ENCODE measurements at places on chromosomes 2 and 18.

- DNase-seq: no peak
Measured at GRCh38 chr2:227260041-227260440, 65.0 kb upstream of the MFF start.

DNA sequence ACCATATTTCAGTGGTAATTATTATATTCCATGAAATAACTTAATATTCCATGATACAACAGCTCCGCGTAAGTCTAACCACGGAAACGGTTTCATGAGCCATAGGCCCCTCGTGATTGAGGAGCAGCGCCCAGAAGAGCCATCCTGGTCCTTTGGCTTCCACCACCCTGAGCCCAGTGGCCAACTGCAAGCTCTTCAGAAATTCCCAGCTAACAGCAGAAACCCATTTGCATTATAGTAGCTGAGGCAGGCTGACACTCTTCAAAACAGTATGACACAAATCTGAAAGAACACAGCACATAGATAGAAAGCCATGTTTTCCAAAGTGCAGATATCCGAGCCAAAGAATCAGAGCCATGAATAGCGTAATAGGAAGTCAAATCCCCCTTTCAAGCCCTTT lies 120.9 kb upstream of the NFATC1 start:
- DNase-seq: no peak

DNA sequence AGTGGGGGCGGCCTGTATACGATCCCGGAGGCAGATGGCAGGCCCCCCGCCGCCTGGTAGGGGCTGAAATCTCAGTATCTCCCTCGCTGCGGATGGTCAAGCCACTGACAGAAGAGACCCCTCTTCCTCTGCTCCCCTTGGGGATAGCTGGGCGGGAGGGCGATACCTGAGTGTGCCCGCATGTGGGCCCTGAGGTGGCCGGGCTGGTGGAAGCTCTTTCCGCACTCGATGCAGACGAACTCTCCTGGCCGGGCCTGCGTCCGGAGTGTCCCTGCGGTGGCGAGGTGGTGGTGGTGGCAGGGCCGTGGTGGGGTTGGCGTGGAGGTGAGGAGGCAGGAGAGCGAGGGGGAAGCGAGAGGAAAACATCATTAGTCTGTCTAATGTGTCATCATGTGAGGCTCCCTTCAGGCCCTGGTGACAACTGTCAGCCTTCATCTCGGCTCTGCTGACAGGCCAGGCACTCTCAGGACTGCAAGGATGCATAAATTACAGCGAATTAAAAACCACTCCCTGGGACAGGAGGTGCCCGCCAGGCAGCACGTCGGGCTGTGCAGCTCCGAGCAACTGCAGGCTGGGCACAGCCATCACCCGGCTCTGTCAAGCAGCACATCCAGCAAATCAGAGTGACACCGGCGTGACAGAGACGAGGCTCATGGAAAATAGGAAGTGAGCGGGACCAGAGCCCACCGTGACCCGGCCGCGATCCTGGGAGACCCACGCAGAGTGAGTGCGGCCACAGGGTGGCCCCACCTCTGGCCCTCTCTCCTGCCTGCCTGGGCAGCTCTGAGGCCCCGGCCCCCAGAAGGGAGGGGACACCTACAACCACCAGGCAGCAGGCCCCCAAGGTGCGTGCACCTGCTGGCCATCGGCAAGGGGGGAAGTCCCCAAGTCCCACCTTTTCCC lies 123.5 kb downstream of the ZNF516 start:
- DNase-seq: no peak

GRCh38 chr2:112048887-112049286 lies 6.2 kb upstream of the TMEM87B start:
- DNase-seq: no peak

DNA sequence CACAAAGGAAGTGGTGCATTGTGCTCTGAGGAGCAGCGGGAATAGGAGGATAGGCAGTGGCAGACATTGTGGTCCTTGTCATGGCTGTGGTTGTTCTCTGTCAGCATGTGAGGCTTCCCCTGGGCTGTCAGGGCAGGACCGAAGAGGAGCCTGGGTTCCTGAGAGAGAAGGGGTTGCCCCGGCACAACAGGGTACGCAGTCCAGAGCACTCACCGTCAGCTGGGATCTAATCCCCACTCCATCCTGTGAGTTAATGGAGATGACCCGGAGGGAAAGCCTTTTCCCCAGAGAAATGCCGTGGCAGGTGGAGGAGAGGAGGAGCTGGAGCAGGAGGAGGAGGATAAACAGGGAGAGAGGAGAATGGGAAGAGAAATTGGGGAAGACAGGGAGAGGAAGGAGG lies 396.7 kb upstream of the HS6ST1 start:
- DNase-seq: no peak

DNA sequence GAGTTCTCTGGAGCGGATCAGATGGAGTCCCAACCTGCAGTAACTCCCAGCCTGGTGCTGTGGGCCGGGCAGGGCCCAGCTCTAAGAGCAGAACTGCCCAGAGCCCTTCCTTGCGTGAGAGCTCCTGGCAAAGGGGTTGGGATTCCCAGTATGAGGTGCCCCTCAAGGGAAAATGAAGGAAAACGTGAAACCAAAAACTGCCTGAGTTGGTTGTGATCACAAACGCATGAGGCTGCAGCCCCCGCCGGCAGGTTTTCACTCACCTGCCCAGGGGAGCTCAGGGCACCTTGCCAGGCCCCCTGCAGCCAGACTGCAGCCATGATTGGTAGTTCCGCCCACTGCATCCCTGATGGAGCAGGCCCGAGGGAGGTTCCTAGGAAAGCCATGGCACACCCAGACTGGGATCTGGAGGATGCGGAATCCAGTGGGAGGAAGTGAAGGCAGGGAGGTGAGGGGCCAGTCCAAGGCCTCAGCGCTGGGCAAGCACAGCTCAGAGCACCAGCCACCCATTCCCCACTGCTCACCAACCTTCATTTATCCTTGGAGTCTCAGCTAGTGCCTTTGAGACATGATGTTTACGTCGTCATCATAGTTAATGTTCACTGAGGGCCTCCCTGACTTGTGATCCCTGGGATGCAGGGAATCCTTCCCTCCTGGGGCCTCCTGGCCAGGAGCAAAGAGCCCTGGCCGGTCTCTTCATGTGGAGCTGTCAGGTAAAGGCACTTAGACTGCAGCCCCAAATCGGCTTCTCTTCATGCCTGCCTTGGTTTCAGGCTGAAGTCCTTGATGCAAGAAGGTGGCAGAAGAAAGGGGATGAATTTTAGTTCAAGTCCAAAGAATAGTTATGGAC lies 103.2 kb downstream of the INHBB start:
- no peak for DNase-seq

- DNase-seq: no peak
Measured at GRCh38 chr2:66794551-66794950, 359.6 kb downstream of the MEIS1 start.

- no peak for DNase-seq
Measured at GRCh38 chr2:186572705-186573104, 17.2 kb upstream of the ITGAV start.

DNA sequence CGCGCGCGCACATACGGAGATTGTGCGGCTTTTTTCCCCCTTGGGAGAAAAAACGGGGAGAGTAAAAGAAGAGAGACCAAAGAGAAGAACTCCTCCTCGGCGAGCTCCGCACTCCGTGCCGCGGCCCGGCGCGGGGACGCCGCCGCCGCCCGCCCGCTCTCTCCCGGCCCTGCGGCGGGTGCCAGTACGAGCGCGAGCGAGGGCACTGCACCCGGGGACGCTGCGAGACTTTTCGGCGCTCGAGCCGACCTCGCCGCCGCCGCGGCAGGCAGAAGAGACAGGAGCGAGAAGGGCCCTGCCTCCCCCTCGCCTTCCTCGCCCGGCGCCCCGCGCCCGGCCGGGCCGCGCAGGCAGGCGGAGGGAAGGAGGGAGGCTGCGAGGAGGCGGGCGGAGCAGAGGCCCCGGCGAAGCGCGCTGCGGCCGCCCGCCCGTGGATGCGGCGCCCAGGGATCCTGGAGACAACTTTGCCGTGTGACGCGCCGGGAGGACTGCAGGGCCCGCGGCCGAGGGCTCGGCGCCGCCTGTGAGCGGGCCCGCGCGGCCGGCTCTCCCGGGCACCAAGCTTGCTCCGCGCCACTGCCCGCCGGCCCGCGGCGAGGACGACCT lies 857 bp upstream of the INHBB start:
- DNase-seq: no peak

- no peak for DNase-seq
Measured at GRCh38 chr2:237556773-237557632, 9.4 kb upstream of the PRLH start.

- DNase-seq: no peak
Measured at GRCh38 chr2:241040081-241040803, 41.8 kb downstream of the SNED1 start.

DNA sequence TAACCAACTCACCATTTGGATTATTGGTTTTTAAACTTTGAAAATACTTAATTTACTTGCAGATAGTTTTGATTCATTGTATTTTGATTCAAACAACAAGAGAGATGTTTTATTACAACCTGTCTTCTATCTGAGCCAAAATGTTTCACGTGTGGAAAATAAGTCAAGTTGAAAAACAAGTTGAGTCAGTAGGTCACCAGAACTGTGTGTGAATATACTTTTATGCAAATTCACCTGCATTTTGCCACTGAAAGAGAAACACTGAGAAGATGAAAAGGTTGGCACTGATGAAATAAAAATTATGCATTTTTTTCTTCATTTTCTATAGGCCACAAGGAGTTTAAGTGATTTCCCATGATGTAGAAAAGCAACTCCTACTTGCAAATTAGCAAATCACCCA lies 68.3 kb downstream of the ICOS start:
- DNase-seq: no peak

DNA sequence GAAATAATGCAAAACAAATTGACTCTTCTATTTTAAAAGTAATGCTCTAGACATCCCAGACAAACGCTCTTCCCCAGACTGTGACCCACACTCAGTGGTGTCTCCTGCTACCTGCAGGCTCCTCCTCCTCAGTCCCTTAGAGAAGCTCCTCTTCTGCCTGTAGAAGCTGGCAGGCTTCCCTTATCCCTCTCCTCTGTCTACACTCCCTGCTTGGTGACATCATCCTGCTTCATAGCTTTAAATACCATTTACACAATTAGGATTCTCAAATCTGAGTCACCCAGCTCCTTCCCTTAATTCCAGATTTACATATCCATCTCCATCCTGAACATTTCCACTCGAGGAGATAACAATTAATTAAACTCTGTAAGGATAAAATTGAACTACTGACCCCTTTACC lies 167.9 kb downstream of the FBXO15 start:
- DNase-seq: peak; percentile 41

GRCh38 chr2:69827796-69828540 lies 1.5 kb upstream of the GMCL1 start:
- DNase-seq: no peak

GRCh38 chr18:63119647-63120046 lies 199.9 kb downstream of the BCL2 start:
- DNase-seq: peak; percentile 5

DNA sequence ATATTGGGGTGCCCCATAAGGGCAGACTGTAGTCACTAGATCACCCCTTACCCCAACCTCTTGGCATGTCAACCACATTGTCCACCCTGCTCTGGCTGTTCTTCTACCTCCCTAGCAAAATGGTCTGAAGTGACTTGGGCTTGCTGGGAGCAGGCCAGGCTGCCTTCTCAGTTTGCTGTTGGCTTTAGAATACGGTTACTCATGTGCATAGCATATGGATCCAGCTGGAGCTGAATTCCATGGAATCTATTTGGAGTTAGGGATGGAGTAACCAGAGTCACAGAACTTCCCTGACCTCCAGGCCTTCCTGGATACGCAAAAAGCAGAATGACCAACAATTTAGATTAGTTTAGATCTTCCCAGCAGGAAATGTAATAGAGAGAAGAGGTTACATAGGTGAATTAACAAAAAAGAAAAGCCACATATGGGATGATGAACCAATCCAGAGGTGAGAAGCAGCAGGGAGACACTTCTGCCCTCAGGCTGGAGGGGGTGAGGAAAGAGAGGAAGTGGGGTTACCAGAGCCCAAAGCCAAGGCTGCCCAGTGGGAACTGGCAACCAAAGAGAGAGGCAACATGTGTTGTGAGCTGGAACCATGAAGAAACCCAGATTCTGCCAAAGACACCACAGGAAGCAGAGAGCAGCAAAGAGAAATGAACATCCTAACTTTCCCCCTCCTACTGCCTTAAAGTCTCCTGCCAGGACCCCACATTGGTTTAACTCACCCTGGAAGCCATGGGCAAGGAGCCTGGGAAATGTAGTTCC lies 26.1 kb downstream of the PKDCC start:
- DNase-seq: no peak

- no peak for DNase-seq
Measured at GRCh38 chr2:143875295-143876233, 644.4 kb downstream of the ZEB2 start.

- DNase-seq: no peak
Measured at GRCh38 chr2:161796192-161796591, 172.0 kb downstream of the SLC4A10 start.

GRCh38 chr18:56148373-56148772 lies 490.0 kb downstream of the TXNL1 start:
- peak; percentile 67 for DNase-seq

DNA sequence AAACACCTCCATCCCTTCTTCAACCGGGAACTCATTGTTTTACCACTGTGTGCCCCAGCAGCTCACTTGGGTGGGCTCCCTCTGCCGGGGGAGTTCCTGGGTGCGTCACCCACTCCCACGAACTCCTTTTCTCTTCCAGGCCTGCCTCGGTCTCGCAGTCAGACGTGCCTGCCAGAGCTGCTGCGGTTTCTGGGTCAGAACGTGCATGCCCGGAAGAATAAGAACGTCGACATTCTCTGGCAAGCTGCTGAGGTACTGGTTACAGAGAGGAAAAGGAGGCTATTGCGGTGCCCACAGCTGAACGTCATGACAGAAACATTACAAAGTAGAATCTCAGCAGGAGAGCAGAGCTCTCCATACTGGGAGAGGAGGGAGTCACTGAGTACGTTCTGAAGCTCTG lies 35.6 kb downstream of the COA5 start:
- DNase-seq: no peak

DNA sequence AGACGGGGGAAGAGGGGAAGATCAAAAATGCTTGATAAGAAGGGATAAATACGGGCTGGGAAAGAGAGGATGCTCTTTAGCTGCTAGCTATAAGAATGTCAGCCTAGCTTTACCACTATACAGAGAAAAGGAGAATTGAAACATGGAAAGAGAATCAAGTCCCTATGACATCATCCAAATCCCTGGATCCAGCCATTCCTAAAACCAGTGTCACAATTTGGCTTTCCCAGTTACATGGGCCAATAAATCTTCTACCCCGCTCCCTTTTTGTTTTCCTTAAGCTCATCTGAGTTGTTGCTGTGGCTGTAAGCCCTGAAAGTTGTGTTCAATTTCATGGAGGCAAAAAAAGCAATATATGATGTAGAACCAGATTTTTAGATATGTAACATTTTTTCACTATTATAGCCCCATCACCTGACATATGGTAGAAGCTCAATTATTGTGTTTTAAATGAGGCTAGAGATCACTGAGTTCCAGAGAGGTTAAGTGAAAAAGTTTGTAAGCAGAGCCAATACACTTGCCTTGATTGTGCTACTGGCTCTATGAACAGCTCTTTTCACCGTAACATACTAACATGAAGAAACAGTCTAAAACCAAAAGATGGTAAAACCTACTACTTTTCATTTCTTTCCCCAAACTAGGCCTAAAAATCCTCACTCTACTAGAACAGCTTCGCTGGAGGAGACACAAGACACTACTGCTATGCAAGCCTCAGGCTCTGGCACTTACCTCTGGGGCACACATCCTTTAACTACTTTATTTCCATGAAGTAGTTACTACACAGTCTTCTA lies 4.3 kb downstream of the HNRNPLL start:
- no peak for DNase-seq

GRCh38 chr2:160869411-160869810 lies 290.8 kb upstream of the TANK start:
- DNase-seq: peak; percentile 94
